ENCODE measurements at places on chromosomes 3 and 15.

GRCh38 chr3:142853270-142854168 is 35.4 kb downstream of the PCOLCE2 start:
- H3K4me1 ChIP-seq = no peaks in the 10 kb centered on the region
- DNase-seq = no peak

DNA sequence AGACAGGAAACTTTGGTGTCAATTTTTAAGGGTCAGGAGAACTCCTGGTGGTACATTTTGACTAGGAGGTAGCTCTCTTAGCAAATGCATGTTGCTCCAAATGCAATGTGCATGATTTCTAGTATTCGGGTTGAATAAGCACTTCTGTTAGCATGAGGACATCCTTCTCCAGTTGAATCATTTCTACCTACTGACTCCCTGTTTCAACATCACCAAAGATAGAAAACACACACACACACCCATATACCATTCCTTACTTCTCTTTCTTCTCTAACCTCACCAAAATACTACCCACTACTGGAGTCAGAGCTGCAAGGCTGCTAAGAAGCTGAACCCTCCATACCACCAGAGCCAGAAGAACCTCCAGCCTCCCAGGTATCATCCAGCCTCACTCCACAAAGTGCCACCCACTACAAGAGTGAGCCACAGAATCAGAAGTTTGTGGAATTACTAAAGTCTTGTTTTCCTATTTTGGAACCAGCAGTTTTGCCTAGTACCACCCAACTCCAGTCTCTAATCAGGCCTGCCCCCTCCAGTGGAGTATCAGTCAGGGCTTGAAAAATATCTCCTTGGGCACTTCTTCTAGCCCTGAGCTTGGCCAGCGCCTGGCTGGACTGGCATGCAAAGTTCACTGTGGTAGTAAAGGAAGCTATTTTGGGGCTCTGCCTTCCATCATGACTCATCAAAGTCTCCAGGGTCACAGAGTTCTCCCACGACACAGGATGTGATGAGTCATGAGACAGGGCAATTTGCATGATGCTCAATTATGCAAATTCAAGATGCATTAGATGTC is 110.3 kb downstream of the CYP19A1 start:
- no peaks in the 10 kb centered on the region for H3K36me3 ChIP-seq
- peaks cover 2% of the 10 kb centered on the region for H3K4me1 ChIP-seq
- no peak overlapping the region for H3K4me3 ChIP-seq
- DNase-seq = peak; percentile 19

- no peak for DNase-seq
- H3K4me3 ChIP-seq = no peak overlapping the region
- H3K4me1 ChIP-seq = no peaks in the 10 kb centered on the region
- no peaks in the 10 kb centered on the region for H3K36me3 ChIP-seq
- peaks cover 7% of the 10 kb centered on the region for H3K27me3 ChIP-seq
Measured at GRCh38 chr3:97694876-97695275, 69.7 kb upstream of the ARL6 start.

DNA sequence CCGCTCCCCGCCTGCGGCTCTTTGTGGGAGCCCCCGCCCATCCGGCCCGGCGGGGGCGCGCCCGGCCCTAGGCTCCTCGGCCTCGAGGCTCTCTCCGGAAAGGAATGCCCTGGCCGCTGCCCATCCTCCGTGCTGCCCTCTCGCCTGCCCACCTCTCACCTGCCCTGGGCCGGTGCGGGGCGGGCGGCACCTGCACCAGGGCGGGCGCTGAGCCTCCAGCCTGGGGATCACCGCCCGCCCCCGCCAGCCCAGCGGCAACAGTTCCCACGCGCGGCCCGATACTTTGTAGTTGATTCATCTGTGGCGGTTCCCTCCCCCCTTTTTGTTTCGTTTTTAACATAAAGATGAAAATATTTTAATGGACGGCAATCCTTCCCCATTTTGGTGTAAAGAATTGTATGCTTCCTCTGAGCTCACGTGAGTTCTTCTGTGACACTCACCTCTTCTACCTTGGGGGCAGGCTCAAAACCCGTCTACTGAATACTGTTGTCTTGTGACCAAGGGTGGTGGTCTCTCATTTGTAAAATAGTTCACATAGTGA is 1.9 kb downstream of the KLF13 start:
- H3K27ac ChIP-seq = peak overlapping the region; percentile 85
- H3K27me3 ChIP-seq = no peaks in the 10 kb centered on the region
- peaks cover 61% of the 10 kb centered on the region for H3K4me1 ChIP-seq
- peaks cover 18% of the 10 kb centered on the region for H3K36me3 ChIP-seq
- peak; percentile 86 for DNase-seq
- peak overlapping the region; percentile 93 for H3K4me3 ChIP-seq

- peak overlapping the region; percentile 95 for H3K27ac ChIP-seq
- no peaks in the 10 kb centered on the region for H3K27me3 ChIP-seq
- peaks cover 34% of the 10 kb centered on the region for H3K4me1 ChIP-seq
- DNase-seq = peak; percentile 49
Measured at GRCh38 chr3:188339410-188340295, 185.7 kb downstream of the LPP start.

All from activated naive CD8-positive, alpha-beta T cell treated with anti-CD3 and anti-CD28 coated beads for 36 hours (primary cell).